Stimulated activated CD4-positive, alpha-beta T cell treated with anti-CD3 and anti-CD28 coated beads, Interleukin-4, amount 100 ng/mL, for 4 hours (primary cell): ENCODE measurements at places on chromosomes 4 and X.

DNA sequence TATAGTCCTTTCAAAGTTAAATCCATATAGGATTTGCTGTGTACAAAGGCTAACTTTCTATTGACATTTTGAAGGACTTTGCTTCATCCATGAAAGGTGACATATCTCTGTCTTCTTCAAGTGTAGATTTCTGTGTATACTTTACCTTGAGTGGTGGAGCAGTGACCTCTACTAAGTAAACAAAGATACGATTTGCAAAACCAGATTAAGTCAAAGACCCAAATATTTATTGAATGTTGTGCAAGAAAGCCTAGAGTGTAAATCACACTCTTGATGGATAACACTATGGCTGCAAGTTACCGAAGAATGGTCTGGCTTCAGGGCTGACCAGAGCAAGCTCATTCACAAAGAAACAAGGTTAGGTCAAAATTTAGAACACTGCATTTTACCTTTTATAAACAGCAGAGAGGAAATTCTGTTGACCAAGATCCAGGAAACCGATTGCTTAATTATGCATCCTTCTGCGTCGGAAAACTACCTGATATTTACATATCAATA, 5.4 kb upstream of the FGG start:
- DNase-seq = no peak

DNA sequence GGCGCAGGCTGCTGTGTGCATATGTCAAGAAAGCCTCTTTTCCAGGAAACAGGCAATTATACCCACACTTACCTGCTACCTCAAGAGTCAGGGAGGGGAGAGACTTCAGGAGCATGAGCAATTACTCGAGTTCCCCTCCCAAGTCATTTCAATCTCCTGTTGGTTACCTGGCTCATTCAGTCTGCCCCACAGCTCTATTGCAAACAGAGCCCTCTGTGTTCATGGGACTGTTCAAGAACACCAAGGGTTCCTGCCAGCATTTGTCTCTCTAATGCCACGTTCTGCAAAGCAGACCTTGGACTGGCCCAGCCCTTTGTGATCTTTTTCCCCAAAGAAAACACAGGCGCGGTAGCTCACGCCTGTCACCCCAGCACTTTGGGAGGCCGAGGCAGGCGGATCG, 274.6 kb downstream of the DHRSX start:
- no peak for DNase-seq

- DNase-seq = no peak
These were observed 187.0 kb upstream of the RBPJ start for GRCh38 chr4:26133840-26134239.

GRCh38 chrX:40866893-40867292, 131.6 kb upstream of the MED14 start:
- no peak for DNase-seq

- no peak for DNase-seq
These were observed 150.4 kb upstream of the NOCT start for GRCh38 chr4:138864961-138865720.

DNA sequence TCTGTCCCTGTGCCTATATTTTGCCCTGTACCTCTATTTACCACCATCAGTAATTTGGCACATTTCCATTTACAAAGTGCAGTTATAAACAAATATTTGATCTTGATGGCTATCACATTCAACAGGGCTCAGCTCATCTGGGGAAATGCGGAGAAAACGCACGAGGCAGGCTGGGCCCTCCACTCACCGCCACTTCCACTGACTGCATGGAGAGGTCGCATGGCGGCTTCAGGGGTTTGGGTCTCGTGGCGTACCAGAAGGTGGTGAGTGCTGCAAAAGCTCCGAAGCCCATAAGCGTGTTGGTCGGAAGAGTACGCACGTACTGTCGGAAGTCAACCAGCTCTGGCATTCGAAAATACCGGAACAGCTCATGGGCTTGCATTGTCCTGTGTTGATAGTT, 22.6 kb downstream of the ACSL1 start:
- no peak for DNase-seq
